Astrocyte of the spinal cord (primary cell): ENCODE measurements at places on chromosomes 2 and 18.

DNA sequence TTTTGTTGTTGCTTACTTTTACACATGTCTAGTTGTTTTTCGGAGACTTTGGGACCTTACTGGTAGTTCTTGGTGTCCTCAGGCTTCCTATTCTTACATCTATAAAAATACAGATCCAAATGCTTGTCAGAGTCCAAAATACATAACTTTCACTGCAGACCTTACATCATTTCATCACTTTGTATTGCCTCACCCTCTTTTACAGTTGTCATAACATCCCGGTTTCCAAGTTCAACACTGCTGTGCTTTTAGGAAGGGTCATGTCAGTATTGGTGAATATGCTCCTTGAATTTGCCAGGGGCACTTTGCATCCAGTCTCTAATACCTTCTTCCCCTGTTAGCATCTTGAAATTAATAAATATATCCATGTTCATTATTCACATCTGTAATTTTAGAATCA lies 518.2 kb upstream of the RAB12 start:
- DNase-seq = no peak

DNA sequence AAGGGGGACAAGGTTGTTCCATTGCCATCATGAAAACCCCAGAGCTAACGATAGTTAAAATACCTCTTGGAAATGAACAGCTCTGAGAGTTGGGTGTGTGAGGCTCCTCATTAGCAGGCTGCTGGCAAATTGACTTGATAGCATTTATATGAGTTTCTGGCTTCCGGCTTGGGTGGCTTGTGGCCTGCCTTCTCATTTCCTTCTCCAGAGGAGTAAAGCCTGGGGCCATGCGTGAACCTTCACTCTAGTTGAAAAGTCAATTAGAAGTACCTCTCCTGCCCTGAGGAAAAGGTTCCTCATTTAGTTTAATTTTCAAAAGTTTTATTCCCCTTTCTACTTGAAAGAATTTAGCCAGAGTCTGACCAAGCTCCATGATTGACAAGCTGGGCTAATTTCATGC lies 67.1 kb downstream of the MGAT5 start:
- no peak for DNase-seq

DNA sequence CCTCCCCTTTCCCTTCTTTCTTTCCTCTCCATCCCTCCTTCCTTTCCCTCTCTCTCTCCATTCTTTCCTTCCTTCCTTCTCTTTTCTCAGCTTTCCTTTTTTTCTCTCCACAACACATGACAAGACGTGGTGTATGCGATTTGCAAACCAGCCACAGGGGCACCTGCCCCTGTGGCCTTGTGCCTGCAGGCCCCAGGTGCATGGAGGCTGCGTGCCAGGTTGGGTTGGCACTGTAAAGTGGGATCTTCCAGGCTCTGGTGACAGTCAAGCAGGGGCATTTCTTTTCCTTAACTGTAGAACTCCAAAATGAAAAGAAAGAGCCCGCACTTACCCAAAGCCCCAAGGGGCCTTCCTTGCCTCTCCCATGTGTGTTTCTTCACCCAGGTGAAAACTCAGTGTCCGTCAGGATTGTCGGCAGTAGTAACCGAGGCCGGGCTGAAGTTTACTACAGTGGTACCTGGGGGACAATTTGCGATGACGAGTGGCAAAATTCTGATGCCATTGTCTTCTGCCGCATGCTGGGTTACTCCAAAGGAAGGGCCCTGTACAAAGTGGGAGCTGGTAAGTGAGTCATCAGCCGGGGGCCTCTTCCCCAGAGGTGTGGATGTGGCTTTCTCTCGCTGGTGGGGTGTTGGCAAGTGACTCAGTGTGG lies 50.9 kb downstream of the MARCO start:
- DNase-seq = no peak

GRCh38 chr2:238554468-238555315 lies 128.0 kb downstream of the ASB1 start:
- no peak for DNase-seq

GRCh38 chr2:120740375-120740764 lies 4.7 kb downstream of the GLI2 start:
- no peak for DNase-seq

- no peak for DNase-seq
Observed at GRCh38 chr2:100940766-100941645, 61.1 kb upstream of the RPL31 start.

- DNase-seq = peak; percentile 5
Observed at GRCh38 chr2:95374921-95375471, 27.5 kb upstream of the FAHD2A start.

- no peak for DNase-seq
Observed at GRCh38 chr2:133265432-133265949, 302.8 kb downstream of the NCKAP5 start.

DNA sequence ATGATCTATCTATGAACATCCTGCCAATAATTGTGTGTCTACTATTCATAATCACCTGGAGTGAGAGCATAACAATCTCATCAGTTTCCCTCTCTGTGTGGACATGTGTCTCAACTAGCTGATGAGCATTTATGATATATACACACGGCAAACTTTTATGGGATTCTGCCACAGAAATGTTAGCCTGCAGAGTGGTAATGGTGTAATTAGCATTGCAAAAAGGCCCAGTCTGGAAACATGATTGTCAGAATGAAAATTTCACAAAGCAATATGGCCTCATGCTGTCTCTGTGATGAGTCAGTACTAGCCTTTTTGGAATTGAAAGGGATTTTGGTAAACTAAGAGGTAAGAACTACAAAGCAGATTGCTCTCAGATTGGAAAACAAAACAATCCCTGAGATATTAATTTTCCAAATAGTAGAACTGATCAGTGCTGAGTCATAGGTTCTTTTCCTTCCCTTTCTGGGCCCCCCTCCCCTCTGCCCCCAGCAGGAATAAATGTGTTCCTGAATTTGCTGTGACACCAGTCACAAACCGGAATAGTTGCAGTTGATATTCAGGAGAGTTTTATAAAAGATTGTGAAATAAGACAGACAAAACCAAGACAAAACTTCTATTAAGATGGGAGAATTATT lies 189.2 kb downstream of the OSR1 start:
- DNase-seq = no peak

GRCh38 chr2:85854166-85854509 lies 34.7 kb downstream of the ST3GAL5 start:
- DNase-seq = no peak

DNA sequence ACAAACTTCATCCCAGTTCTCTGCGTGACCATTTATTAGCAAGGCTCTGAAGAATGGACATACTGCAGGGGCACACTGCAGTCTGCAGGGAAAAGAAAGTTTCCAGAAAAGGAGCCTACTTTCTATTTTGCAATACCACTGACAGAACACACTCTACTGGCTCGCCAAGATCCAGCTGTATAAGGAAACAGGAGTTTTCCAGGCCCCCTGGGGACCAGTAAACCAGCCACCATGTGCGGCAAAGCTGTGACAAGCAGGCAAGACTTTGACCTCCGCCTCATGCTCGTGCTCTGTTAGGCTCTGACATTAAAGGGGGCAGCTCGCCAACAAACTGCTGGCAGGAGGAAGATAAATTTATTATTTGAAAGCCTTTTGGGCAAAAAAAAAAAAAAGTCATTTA lies 67.3 kb downstream of the CCBE1 start:
- no peak for DNase-seq
